ENCODE measurements at places on chromosomes 16 and 17.
A peak's percentile ranks its signal among the peaks of the same experiment; 100 is the strongest.

- DNase-seq: no peak
Observed at GRCh38 chr16:62692685-62693084, 656.4 kb upstream of the CDH8 start.

- no peak for DNase-seq
Observed at GRCh38 chr17:68595496-68595895, 5.7 kb downstream of the FAM20A start.

DNA sequence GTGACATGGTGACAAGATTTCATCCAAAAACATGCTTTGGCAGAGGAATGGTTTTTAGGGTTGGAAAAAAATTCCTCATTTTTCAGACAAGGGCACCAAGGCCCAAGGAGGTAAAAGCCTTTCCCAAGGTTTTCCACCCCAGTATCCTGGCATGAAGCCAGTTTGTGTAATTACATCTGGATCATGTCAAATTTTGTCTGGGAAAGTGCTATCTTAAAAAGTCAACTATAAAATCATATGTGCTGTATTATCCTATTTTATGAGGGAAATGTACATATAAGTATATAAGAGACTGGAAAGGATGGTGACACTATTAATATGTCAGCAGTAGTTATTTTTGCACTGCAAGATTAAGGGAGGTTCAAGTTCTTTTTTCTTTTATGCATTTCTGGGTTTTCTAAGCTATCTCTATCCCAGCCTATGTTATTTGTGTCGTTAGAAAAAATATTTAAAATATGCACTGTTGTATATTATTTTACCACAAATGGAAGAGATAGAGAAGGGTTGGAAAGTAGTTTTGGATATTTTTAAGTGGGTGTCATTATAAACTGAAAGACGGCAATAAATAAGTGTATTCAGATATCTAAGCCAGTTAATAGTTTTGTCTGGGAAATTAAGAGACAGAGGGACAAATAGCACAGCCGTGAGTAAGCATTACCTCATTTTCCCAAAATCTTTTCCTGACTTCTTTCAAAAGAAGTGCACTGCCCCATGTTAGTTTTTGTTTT, 13.5 kb upstream of the FBXO47 start:
- DNase-seq: no peak

- DNase-seq: no peak
Observed at GRCh38 chr16:19809121-19809635, 75.5 kb downstream of the GPRC5B start.

DNA sequence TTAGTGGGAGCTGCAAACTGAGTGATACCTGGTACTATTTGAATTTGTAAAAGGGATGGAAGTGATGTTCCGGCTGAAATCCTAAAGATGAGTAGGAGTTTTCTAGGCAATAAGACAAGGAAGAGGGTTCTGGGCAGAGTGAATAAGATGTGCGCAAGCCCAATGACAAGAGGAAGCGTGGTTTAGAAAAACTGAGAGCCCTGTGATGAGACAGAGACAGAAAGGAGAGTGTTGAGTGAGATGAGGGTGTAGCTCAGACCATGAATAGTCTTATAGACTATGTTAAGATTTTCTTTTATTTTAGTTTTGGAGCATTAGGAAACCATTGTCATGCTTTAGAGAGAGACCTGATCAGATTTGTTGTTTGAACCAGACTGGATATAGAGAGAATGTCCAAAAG, 50.2 kb downstream of the COX10 start:
- no peak for DNase-seq

DNA sequence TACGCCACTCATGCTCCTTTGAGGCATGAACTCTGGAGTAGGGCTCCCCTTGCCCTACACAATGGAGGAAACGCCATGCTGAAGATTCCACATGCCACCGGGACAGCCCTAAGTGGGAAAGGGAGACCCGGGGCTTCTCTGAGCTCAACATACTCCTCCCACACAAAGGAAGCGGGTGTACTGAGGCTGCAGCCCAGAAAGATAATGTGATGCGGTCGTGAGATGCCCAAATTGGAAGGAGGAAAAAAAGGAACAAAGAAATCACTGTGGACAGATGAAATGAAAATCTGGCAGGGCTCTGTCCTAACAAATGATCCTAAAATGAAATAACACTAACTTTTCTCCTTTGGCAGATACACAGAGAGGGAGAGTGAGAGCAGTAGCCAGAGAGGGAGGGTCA, 182.1 kb downstream of the ZFHX3 start:
- no peak for DNase-seq

DNA sequence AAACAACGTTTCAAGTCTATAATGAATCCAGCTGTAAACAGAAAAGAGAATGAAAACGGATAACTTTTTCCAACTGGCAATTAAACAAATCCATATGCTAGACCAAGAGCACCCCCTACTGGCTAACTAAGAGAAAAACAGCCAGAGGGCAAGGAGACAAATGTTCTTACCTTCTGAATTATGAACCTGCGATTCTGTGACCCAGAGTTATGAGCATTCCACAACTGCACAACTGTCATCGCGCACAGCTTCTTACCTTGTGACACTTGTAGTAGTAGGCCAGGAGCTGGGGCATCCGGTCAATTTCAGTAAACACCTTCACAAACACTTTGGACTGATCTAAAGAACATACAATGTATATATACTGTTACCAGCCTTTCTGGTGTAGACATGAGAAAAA, 18.6 kb downstream of the COG7 start:
- no peak for DNase-seq

DNA sequence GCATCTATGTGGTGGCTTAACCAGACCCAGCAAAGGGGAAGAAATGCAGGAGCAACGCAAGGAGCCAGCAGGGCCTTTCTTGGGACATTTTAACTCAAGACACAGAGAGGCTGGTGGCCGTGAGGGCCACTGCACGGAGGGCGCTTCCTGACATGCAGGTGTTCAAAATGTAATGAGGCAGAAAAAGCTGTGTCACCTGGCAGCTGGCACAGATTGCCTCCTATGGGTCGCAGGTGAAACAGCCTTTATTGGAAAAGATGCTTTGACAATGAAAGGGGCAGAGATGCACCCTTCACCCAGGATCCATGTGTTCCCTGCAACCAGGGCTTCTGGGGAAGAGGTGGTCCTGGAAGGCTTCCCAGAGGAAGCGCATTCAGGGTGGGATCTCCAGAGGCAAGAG, 219.3 kb downstream of the XYLT1 start:
- no peak for DNase-seq

DNA sequence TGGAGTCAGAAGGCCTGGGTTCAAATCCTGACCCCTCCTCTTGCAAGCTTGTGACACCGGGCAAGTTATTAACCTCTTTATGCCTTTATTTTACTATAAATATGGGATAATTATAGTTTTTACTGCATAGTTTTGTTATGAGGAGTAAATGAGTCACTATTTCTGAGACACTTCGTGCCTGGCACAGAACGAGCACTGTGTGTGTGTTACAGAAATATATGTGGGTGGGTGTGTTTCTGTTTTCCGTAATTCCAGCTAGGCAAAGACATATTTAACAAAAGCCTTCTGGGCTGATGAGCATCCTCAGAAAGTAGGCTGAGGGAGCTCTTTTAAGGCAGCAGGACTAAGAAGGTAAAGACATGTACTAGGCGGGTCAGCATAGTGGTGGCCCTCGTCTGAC, 417.9 kb downstream of the MAF start:
- DNase-seq: no peak

DNA sequence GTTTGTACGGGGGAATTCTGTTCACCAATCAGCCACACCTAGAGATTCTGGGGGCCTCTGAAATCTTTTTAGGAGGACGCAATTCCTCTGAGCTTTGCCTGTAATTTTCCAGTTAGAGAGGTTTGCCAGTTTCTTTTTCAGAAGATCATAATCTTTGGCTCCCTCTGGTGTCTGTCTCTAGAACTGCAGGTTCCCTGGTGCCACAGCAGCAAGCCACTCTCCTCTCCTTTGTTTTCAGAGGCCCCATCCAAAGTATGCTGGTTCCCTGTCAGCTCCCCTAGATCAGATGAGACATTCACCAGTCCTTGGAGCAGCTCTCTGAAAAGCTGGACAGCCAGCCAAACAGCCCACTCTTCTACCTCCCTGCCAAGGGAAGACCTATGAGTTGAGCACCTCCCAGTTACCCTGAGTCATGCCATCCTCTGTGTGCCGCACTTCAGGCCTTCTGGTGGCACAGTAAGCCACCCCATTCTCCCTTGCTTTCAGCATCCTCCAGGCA, 36.1 kb downstream of the RNF112 start:
- DNase-seq: peak; percentile 80

DNA sequence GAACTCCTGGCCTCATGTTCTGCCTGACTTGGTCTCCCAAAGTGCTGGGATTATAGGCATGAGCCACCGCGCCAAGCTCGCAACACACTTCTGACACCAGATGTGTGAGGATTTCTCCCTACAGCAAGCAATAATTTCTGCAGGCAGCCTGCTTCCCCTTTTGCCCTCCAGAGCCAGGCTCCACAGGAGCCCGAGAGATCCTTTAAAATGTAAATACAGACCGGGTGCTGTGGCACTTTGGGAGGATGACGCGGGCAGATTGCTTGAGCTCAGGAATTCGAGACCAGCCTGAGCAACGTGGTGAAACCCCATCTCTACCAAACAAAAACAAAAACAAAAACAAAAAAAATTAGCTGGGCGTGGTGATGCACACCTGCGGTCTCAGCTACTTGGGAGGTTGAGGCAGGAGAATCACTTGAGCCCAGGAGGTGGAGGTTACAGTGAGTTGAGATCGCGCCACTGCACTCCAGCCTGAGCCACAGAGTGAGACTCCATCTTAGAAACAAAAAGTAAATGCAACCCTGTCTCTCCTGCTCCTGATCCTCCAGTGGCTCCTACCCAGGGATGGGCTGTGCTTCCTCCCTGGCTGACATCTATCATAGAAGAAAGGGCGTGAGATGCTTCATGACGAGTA, 14.7 kb downstream of the C16orf96 start:
- DNase-seq: peak; percentile 14

GRCh38 chr16:66166490-66166889, 200.0 kb upstream of the CDH5 start:
- no peak for DNase-seq

DNA sequence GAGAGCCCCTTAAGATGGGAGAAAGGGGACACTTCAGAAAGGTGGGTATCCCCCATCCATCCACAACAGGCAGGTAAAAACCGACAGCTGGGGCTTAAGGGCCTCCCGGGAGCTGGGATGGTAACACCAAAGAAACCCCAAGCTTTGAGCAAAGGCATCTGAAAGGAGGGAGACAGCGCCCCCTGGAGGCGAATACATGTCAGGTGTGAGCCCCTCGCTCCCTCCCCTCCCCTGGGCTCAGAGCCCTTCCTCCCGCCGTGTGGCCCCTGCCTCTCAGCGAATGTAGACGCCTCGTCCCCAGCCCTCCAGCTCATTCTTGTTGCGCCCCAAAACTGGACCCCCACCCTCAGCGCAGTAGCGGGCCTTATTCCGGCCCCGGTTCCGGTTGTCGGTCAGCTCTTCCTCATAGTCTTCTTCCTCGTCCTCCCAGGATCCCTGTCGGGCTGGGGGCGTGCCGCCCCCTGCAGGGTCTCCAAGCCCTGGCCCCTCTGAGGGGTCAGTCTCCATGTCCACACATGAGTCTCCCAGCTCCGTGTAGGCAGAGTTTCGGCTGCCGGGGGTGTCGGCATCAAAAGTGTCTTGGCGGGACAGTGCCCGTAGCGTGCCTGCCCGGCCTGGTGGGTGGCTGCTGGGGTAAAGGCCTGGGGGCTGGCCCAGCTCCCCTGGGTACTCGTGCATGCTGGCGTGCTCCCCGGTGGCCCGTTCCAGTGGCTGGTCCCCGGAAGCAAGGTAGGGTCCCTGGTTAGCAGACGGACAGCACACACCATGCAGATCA, 9.1 kb upstream of the ARL5C start:
- peak; percentile 86 for DNase-seq

Measured in activated naive CD4-positive, alpha-beta T cell treated with anti-CD3 and anti-CD28 coated beads, Interleukin-2, amount 10 ng/mL, durations not matched to agents 7 days and 5 days (primary cell).